ENCODE measurements at places on chromosomes 7 and 10.
A peak's percentile ranks its signal among the peaks of the same experiment; 100 is the strongest.

- peak; percentile 90 for DNase-seq
Measured at GRCh38 chr7:36278620-36279172, 111.0 kb upstream of the ANLN start.

GRCh38 chr7:126569402-126569801 is 683.3 kb downstream of the GRM8 start:
- peak; percentile 18 for DNase-seq

DNA sequence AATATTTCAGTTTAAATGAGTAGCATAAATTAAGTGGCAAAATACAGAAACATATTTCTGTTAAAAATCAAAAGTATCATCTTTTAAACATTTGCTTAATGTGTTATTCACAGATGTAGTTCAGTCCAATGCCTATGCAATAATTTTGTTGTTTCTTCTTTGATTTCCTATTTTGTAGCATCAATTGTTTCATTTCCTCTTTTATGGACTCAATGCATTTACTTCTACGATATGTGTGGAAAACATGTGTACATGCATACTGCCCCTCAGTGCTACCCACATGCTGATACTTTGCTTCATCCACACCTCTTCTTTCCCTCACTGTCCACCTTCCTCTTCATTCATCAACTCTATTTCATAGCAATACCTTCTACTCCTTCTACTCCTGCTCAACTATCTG is 108.1 kb downstream of the PTN start:
- DNase-seq, result no peak

- no peak for DNase-seq
Measured at GRCh38 chr10:75742355-75742754, 310.9 kb downstream of the LRMDA start.

DNA sequence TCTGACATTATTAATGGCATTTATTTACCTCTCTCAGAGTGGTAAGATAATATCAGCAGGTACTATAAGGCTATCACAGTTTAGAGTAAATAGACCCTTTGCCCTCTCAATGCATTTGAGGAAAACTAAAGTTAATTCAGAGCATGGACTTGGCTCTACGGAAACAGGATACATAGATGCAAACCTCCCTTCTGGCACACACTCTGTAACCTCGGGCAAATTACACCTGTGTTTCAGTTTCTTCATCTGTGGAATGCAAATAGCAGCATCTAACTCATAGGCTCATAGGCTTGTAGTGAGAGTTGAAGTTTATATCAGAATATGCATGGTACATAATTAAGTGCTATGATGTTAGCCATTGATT is 5.6 kb downstream of the RAPGEF5 start:
- DNase-seq, result no peak

DNA sequence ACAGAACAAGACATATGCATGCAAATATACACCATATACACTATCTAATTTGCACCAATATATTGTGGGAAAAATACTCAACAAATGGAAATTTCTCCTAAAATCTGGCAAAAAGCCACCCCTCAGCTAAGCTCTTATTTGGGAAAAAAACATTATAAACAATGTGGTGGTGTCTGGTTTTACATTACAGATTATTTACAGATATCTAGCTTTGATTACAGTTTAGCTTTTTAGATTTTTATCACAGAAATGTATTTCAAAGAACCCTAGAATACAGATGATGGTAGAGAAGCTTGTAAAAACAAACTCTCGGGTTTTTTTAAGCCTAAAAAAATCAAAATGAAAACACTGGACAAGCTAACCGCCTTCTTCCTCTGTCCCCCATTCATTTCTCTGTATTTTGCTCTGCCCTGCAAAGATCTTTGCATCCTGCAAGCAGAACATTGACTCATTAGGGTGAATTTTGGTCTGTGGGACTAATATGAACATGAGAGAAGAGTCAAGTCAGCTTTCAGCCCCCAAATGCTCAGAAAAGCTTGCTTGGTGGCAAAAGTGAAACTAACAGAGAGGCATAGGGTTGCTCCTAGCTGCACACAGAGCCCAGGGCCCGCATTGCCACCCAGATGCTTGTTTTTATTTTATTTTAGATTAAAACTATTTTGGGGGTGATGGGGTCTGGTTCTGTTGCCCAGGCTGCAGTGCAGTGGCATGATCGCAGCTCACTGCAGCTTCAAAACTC is 88.8 kb upstream of the LYZL1 start:
- DNase-seq, result no peak

GRCh38 chr7:28269700-28270361 is 89.2 kb upstream of the JAZF1 start:
- DNase-seq, result no peak

DNA sequence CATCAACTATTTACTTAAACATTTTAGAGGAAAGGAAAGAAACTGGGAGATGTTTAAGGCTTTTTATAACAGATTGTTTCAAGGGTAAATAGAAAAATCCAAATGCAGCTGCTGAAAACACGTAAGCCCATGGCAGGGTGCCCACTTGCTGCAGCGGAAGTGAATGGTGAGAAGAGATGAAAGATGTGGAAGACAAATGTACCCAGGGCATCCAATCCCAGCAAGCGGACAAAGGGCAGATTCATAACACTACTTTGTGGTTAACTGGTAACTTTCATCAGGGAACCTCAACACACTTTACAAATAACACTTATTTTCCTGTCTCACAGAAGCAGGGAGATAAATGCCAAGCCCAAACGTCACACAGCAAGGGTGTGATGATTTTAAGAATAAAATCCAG is 358.4 kb downstream of the KCNMA1 start:
- DNase-seq, result no peak

DNA sequence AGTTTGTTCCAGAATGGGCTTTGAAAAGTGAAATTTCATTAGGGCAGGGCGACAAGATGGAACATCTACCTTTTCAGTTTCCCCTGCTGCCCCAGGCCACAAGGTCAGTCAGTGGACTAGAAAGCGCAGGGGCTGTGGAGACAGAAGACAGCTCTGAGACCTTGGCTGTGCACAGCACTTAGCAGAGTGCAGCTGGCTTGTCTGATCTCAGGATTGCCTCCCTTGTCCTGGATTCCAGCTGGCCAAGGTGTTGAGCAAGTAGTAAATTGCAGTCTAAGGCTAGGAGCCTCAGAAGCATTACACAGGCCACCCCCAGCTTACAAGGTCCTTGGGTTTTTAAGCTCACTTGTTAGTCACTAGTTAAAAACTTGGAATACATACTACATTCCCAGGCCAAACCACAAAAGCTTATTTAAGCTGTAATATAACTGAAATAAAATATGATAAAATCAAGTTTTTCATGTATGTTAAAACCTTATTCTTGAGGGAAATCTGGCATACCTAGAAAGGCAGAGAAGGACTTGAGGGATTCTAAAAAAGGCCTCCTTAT is 67.3 kb upstream of the NPY start:
- no peak for DNase-seq

- no peak for DNase-seq
Measured at GRCh38 chr10:129760003-129760315, 204.1 kb downstream of the EBF3 start.

DNA sequence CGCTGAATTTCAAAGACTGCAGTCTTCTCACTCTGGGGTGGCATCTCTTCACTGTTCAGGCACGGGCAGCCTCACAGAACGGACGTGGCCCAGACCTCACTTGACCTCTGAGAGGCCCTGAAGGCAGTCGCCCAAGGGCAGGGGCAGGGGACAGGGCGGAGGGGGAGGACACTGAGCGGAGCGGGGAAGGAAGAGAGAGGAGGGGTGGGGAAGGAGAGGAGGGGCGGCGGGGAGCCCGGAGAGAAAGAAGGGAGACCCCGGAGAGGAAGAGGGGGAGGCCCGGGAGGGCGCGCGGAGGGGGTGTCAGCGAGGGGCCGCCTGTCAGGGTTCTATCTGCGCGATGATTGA is 58.7 kb upstream of the COMTD1 start:
- no peak for DNase-seq

DNA sequence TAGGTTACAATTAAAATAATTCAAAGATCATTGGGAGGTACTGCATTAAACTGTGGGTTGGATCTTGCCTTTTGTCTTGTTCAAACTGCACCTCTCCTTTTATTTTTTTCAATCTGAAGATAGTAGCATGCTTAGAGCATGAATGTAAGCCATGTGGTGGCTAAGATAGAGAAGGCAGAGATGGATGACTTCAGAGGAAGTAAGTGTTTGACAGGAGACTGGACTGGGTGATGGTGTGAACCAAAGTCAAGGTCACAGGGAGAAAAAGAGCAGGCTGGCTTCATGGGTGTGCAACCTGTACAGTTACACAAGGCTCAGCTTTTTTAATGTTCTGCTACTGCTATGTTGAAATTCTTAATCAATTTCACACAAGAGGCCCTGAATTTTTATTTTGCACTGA is 85.6 kb downstream of the ZEB1 start:
- no peak for DNase-seq

DNA sequence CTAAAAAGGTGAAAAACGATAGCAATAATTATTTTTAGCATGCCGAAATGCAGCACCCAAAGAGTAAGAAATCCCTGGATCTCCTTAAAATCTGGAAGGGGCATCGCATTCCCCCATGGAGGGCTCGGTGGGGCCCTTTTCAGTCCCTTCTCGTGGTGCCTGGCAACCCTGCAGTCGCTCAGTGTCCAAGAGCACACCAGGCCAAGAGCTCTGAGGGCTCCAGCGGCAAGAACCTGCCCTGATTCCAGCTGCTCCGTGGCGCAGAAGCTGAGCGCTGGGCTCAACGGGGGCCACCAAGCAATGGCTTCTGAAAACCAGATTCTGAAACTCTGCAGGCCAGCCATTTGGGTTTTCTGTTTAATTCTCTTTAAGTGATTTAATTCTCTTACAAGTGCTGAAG is 131.2 kb downstream of the PRKAG2 start:
- DNase-seq, result no peak

DNA sequence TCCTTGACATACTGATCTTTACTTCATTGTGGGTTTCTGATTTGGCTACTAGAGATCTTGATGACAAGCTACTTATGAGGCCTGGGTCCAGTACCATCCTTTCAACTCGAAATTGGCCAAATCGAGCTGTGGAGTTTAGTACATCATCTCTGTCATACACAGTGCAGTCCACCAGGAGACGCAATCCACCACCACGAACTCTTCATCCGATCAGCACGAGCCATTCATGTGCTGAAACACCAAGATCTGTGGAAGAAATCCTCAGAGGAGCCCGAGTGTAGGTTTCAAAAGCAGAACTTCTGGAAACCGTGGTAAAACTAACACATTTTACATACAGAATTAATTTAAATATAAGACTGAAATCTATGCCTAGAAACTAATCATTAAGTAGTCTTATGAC is 14.2 kb downstream of the DNAJC9 start:
- DNase-seq, result no peak

DNA sequence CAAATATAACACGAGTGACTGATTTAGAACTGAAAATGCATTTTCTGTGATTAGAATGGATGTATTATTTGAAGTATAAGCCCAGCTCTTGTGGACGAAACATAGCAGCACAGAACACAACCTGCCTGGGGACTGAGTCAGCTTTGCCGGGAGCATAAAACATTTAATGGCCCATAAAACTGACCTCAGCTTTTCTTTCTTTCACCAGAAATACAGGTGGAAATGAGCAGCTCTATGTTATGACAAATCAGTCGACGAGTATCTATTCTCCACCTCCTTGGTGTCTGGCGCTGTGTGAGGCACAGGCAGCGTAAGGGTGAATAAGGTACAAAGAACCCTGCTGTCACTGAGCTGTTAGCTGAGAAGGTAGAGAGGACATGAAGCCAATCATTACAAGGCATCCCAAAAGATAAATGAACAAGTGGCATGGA is 471.6 kb upstream of the AKR1E2 start:
- DNase-seq, result no peak

DNA sequence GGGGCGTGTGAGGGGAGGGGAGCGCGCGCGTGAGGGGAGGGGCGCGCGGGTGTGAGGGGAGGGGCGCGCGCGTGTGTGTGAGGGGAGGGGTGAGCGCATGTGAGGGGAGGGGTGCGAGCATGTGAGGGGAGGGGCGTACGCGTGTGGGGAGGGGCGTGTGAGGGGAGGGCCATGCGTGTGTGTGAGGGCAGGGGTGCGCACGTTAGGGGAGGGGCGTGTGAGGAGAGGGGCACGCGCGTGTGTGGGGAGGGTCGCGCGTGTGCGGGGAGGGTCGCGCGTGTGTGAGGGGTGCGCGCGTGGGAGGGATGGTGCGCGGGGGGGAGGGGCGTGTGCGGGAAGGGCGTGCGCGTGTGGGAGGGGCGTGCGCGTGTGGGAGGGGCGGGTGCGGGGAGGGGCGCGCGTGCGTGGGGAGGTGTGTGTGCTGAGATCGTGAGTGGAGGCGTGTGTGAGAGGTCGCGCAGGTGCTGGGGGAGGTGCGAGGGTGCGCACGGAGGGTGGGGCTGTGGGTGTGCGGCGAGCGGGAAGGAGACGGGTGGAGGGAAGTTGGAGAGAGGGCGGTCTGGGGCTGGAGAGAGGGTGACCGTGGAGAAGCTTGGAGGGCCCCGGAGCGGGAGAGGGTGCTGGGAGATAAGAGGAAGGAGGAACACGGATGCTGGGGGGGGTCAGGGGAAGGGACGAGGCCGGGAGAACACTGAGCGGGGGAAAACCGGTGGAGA is 19.7 kb downstream of the MXI1 start:
- peak; percentile 17 for DNase-seq

- no peak for DNase-seq
Measured at GRCh38 chr10:19889256-19889655, 73.0 kb downstream of the PLXDC2 start.

DNA sequence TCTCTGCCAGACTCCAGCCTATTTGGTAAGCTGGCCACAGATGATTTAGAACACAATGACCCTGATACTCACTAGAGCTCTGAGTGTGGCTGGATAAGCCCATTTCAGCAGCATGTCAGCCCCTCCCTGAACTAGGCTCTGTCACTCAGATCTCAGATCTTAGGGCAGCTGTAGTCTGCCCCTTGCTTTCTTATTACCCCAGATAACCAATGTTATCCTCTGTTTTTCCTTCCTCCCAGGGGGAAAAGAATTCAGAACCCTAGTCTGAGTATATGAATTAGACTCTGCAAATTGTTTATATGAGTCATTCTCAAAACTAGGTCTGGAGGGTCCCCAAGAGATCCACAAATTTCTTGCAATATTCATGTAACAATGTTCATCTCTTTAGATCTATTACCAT is 286.2 kb downstream of the KCNMA1 start:
- no peak for DNase-seq

DNA sequence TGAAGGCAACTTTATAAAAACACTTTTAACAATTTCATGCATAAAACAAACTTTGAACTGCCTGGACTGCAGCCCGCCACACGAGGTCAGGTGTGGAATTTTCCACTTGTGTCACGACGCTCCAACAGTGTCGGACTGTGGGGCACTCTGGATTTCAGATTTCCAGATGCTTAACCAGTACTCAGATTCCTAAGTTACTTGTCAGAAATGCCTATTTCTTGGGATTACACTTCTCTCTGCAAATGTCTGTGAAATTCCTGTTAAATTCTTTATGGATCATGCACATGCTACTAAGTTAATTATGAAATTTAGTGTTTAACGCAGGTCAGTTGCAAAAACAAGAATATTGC is 473 bp upstream of the GPER1 start:
- no peak for DNase-seq

Measured in DMS79 (cell line).